ENCODE measurements at places on chromosomes 16 and 17.

GRCh38 chr16:4420505-4421105 lies 4.2 kb upstream of the CORO7 start:
- peak; percentile 27 for DNase-seq

DNA sequence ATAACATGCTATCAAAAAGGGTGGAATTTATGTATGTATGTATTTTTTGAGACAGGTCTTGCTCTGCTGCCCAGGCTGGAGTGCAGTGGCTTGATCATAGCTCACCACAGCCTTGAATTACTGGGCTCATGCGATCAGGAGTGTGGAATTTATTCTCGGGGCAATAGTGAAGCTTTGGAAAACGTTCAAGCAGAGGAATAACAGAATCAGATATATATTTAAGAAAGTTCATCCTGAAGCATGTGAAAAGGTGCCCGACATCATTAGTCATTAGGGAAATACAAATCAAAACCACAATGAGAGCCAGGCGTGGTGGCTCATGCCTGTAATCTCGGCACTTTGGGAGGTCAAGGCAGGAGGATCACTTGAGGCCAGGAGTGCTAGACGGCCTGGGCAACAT lies 7.7 kb upstream of the ITGAE start:
- DNase-seq, result no peak

DNA sequence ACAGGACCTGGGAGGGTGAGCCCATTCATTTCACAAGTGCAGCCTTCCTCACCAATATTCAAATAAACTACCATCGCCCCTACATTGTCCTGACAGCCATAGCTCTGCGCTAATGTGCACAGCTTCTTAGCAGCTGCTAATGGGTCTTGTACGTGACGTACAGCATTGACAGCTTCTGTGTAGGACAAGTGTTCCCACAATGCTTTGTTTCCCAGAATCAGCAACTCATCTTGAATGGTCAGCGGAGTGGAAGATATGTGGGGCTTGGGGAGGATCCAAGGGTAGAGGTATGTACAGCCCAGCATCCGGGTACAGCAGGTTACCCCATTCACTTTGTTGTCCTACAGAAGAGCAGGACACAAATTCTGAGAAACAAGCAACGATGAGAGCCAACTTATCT lies 23.7 kb downstream of the MARVELD3 start:
- no peak for DNase-seq

DNA sequence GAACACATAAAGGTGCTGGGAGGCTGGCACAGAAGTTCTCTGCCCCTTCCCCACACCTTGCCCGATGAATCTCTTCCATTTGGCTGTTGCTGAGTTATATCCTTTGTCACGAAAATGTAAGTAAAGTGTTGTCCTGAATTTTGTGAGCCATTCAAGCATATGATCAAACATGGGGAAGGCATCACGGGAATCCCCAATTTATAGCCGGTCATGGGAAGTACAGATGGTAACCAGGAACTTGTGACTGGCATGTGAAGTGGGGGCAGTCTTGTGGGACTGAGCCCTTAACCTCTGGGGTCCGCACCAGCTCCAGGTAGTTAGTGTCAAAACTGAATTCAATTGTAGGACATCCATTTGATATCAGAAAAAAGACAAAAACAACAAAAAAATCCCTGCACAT lies 13.2 kb downstream of the TOM1L2 start:
- no peak for DNase-seq

DNA sequence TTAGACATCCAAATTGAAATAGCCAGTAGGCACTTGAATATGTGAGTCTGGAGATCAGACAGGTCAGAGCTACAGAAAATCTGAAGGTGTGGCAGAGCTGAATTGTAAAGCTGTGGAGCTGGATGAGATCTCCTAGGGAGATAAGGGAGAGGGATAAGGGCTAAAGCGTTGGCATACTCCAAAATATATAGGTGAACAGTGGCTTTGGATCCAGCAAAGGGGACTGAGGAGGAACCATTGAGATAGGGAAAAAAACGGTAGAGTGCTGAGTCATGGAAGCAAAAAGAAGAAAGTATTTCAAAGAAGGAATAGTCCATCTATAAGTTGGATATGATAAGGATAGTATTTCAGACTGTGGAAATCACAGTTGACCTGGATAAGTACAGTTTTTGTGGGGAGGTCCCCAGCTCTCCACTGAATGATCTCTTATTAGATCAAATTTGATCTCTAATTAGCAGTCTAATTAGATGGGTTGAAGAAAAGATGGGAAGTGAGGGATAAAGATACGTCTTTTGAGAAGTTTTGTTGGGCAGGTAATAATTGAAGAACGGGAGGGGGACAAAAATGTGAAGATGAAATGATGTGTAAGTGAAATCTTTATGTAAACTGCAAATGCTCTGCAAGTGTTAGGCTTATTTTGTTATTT lies 587 bp upstream of the DBF4B start:
- peak; percentile 63 for DNase-seq

DNA sequence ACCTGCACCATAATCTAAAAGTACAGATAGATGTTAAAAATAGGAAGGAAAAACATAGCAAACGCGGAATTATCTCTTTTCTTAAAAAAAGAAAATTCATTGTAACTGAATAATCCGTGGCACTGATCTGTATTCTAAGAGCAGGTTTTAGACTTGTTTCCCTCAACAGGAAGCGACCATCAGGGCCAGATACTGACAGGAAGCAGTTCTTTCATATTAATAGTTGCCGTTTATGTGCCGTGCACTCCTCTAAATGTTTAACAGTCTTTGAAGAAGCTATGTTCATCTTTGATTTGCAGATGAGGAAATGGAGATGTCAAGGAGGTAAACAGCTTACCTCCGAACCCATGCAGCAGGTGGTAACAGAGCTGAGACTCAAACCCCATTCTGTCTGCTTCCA lies 23.6 kb downstream of the DYNLRB2 start:
- DNase-seq, result no peak

- no peak for DNase-seq
Measured at GRCh38 chr17:81304196-81305015, 9.3 kb upstream of the SLC38A10 start.

- no peak for DNase-seq
Measured at GRCh38 chr17:3826191-3826590, 19.9 kb downstream of the NCBP3 start.

DNA sequence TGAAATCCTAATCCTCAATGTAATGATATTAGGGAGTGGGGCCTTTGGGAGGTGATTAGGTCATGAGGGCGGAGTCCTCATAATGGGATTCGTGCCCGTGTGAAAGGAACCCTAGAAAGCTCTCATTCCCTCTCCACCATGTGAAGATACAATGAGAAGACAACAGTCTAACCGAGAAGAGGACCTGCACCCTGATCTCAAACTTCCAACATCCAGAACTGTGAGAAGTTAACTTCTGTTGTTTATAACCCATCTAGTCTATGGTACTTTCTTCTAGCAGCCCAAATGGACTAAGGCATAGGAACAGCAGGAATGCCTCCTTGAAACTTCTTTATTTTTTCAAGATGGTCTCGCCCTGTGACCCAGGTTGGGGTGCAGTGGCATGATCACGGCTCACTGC lies 24.7 kb downstream of the WSB1 start:
- DNase-seq, result no peak

DNA sequence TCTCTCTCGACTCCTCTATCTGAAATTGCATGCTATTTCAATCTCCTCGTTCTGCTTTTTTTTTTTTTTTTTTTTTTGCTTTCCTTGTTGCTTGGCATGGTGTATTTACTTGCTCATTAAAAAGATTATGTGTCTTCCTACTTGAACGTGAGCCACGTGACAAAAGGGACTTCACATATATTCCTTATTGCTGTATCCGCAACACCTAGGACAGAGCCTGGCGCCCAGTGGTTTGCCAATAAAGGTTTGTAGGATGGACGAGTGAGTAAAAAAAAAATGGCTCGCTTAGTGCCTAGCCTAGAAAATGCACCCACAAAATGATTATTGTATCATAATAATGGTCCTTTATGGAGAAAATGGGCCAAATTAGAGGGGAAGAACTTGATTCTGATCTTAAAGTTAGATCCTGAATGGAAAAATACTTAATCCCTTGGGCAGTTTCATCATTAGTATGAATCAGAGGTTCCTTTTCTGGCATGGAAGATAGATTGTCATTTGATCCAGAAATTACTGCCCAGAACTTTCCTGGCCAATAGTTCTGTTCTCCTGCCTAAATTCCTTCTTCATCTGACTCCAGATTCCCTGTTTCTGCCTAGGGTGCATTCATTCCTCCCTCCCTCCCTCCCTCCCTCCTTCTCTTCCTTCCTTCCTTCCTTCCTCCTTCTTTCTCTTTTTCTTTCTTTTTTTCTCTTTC lies 13.6 kb upstream of the TMEM220 start:
- no peak for DNase-seq

- DNase-seq, result no peak
Measured at GRCh38 chr17:27453471-27453870, 2.8 kb upstream of the KSR1 start.

DNA sequence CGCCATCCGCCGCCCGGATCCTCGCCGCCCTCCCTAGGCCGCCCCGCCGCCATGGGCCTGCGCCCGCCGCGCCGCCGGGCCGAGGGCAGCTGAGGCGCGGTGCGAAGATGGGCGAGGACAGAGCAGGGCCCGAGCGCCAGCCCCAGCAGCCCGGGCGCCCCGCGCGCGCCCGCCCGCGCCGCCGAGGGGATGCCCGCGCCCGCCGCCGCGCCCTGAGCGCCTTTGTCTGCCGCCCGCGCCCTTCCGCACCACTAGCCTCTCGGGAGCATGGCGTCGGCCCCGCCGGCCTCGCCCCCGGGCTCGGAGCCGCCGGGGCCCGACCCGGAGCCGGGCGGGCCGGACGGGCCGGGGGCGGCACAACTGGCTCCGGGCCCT lies 278 bp downstream of the RAB11FIP3 start:
- DNase-seq, result no peak

GRCh38 chr16:7703672-7704071 lies 371.0 kb downstream of the RBFOX1 start:
- no peak for DNase-seq

GRCh38 chr17:80111702-80112470 lies 10.5 kb downstream of the GAA start:
- no peak for DNase-seq

DNA sequence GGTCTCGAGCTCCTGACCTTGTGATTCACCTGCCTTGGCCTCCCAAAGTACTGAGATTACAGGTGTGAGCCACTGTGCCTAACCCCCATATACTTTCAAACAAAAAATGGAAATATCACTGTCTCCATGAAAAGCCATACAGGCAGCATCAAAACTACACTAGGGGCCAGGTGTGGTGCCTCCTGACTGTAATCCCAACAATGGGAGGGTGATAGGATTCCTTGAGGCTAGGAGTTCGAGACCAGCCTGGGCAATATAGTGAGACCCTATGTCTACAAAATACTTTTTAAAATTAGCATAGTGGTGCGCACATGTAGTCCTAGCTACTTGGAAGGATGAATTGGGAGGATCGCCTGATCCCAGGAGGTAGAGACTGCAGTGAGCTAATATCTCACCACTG lies 15.7 kb downstream of the HMOX2 start:
- DNase-seq, result no peak

- no peak for DNase-seq
Measured at GRCh38 chr16:6153901-6154300, 1056.3 kb upstream of the EEF2KMT start.

DNA sequence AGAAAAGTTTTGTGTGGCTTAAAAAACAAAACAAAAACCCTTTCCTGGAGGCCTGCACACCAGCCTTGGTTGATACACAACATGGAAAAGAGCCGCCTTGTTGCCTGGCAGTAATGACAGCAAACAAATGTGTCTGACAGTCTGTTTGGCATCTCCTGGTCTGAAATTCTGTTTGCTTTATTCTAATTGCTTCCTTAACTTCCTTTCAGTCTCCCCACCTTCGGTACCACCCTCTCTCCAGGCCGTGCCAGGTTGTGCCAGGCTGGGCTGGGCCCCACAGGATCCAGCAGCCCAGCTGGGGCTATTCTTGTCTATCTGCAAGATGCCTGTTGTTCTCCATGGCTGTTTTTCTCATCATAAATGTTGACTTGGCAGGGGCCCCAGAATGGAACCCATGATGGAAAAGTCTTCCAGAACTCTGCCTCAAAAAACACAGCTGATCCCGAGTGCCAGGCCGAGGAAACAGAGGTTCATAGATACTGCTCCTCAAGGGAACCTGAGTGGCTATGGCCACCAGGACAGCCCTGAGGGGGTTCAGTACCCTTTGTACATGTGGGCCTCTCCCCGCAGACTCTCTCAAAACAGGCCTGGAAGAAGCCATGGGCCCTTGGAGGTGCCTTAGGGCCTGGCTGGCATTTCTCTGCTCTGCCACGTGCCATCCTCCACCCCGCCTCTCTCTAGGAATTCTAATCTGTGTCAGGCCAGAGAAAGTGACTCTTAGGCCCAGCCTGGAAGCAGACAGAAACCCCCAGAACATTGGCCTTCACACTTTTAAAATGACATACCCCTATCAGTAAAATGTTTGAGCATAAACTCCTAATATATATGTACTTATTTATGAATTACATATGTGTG lies 50.5 kb downstream of the YPEL2 start:
- no peak for DNase-seq

DNA sequence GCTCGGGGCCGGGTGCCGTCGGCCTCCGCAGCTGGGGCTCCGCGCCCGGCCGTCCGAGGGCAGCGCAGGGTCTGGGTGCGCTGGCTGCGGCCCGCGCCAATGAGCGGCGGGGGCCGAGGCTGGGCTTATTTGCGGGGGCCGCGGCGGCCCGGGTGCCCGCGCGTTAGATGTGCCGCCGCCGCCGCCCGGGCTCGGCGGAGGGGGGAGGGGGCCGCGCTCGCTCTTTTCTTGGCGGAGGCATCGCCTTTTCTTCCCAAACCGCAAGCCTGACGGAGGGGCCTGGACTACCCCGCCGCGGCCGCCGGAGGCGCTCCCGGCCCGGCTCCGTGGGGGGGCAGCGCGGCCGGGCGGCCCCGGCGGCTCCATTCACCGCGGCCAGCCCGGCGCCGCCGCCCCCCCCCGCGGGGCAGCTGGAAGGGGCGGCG lies at the start of gene NOTUM:
Gene NOTUM (minus strand): TSS at position 101 of the 425 bp plus-strand sequence. CDS start 278 bp downstream, outside the sequence.
- peak; percentile 40 for DNase-seq

GRCh38 chr16:81876273-81876900 lies 97.3 kb downstream of the PLCG2 start:
- DNase-seq, result no peak

GRCh38 chr17:42809250-42809649 lies 10.6 kb downstream of the CNTD1 start:
- no peak for DNase-seq

- no peak for DNase-seq
Measured at GRCh38 chr17:57578608-57579225, 166.4 kb downstream of the CCDC182 start.

GRCh38 chr16:53515259-53515658 lies 12.2 kb upstream of the AKTIP start:
- DNase-seq, result no peak

DNA sequence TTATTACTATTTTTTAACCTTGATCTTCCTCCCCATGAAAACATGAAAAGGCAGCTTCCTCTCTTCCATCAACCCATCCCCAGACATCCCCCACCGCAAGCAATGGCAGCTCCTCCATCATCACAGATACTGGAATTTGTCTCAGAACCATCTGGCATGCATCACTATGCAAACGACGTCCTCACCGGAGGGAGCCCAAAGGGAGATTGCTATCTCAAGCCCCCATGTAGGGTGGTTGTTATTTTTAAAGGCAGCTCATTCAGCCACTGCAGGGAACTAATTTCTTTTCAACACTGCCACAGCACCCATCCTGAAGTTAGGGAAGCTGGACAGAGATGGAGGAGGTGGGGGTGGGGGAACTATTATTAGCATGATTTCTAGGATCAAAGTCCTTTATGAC lies 222.5 kb downstream of the FOXL1 start:
- DNase-seq, result no peak

All from OCI-M1 (cell line).